ENCODE measurements at places on chromosomes 7 and 10.

DNA sequence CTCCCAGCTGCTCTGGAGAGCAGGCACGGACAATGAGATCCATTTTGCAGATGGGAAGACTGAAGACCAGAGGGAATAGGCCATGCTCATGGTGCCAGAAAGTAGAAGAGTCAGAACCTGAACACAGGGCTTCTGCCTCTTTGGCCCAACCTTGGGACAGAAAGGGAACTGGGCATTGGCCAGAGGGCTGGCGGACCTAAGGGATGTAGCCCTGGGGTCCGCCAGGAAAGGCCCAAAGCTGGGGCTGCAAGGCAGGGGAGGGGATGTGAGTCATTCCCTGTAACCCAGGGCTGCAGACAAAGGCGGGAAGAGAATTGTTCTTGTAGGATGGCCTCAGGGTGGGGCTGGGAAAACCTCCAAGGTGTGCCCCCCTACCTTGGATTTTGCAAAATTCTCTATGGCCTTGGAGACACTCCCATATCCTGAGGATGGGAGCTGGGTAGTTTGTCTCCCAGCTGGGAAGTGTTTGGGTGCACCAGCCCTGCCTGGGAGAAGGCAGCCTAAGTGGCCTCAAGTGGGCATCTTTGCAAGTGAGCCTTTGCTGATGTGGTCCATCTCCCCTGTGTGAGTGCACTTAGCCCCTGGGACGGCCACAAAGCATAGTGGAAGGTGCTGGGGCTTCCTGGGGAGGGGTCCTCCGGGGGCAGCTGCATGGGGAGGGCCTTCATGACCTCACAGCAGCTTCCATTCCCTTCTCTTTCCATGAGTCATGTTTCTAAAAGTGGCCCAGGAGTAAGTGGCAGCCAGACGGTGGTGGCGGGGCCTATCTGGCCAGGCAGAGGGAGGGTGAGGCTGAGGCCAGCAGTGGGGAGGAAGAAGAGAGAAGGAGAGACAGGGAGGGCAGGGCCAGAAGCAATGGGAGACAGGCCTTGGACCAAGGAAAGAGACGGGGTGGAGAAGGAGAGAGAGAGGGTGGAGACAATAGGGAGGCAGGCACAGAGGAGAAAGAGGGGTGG, 9.2 kb downstream of the AQP1 start:
- no peak for DNase-seq

GRCh38 chr10:6649903-6650302, 69.8 kb upstream of the PRKCQ start:
- DNase-seq = no peak

- no peak for DNase-seq
Observed at GRCh38 chr10:84683550-84683949, 355.2 kb downstream of the CCSER2 start.

DNA sequence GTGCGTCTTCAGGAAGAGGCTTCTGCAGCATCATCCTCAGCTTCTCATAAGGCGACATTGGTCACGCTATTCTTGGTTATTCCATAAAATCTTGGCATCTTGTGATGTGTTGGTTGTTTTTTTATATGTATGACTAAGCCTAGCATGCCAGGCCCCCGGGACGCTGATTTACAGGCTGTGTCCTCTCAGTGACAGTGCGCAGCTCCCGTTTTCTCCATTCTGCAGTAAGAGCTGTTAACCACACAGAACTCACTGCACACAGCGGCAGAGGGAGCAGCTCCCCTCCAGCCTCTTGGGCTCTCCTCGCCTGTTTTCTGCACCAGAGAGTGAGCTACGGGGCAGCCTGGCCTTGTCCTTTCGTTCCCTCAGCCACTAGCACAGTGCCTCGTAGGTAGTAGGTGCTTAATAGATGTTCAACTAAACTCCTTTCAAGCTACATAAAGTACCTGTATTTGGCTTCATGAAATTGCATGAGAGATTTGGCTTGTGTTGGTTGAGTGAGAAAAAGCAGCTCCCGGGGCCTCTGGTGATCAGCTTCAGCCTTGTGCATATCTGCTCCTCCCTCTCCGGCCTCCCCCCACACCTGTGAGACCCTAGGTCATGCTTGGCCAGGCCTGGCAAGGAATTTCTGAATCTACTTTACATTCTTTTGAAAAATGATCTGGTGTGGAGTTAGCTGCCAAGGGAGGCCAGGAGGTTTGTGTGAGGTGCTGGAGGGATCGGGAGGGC, 116.2 kb downstream of the WDR37 start:
- no peak for DNase-seq

GRCh38 chr10:53079283-53079682, 306.7 kb upstream of the MBL2 start:
- no peak for DNase-seq

DNA sequence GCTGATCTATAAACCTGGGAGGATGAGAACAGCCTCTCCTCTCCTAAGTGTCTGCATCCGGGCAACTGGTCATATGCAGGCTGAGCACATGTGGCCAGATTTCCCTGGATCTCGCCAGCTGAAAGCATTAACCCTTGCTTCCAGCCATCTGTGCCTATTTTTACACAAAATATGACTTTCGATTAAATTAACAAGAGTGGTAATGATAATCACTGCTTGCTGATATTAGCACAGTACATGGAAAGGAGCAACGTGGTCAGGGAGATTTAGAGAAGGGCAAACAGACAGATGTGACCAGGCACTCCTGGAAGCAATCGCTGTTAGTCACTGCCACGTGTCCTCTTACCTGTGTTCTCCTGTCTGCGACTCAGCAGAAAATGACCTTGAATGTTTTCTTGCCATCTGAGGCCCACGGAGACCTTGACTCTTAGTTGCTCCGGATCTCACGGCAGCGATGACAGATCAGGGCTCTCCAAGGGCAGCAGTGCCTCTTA, 59.5 kb upstream of the NPTX2 start:
- no peak for DNase-seq

DNA sequence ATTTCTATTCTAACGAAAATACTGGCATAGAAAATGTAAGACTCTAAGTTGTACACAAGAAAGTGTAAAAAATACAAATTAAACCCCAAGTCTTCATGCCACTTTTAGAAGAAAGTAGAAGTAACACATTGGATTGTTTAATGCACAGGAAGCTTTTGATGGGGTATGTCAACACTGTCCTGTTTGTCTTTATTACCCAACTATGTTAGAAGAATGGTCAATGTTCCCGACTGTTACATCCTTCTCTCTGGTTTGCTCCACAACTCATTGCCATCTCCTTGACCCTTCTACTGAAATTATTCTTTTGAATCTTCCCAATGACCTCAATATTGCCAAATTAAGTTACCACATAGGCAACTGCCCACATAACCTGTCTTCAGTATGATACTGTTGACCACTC, 35.8 kb downstream of the COL28A1 start:
- DNase-seq = no peak

DNA sequence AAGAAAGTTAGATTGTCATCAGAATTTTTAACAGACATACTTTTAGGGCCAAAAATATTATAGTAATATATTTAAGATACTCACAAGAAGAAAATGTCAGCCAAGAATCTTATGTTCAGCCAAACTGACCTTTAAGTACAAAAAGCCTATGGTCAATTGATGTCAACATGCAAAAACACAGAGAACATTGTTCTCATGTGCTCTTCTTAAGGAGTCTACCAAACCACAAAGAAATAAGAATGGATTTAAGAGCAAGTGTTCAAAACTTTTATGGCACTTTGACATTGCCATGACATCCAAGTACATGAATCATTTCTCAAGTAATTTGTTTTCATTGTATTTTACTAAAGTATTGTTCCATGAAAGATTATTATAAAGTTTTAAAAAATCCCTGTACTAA, 180.4 kb downstream of the TMEM26 start:
- DNase-seq = no peak

DNA sequence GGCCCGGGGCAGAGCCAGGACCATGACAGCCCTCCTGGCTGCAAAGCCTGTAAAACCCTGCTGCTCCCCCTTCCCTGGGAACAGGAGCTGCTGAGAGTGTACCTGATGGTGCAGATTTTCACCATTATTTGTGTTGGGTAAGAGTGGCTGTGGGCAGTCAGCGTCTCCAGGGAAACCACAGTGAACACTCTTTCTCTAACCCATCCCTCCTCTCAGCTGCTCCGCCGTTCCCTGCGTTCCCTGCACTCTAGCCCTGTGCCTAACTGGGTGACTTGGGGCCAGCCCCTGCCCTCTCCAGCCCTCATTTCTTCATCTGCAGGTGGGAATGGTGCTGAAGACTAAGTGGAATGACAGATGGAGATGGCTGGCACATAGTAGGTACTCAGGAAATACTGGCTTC, 75.9 kb upstream of the PCBD1 start:
- DNase-seq = no peak

DNA sequence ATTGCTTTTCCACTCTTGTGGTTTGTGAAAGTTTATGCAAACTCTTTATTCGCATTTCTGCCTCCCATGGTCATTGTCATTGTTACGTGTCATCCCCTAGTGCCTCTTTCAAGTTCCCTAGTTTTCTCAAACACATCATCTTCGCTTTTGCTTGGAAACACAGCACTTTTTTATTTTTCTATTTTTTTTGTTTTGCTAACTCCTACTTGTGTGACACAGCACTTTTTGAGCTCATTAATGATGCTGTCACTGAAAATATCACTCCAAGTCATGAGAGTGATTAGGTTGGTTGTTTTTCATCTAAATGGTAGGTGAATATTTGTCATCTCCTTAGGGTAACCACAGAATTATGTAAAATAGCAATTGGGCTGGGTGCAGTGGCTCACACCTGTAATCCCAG, 8.5 kb upstream of the STX1A start:
- no peak for DNase-seq

DNA sequence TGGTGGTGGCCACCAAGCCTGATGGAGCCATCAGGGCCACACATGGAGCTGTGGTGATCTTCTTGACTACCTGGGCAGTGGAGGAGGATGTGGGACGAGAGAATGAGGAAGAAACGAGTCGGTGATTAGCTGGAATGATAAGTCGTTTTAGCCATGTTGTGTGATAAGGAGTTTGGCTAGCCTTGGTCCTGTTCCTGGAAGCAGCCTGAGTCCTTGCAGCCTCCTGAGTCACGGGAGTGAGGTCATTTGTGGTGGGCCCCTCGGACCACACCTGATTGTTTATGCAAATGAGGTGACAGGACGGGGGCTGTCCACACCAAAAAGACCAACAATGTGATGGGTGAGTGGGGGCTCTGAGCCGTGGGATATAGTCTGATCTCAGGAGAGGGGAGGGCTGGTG, 554.4 kb downstream of the PTPRN2 start:
- DNase-seq = no peak

All from CD4-positive, alpha-beta T cell treated with Interferon alpha-2 for 1 hour (primary cell).